ENCODE measurements at places on chromosomes 1 and 21.

DNA sequence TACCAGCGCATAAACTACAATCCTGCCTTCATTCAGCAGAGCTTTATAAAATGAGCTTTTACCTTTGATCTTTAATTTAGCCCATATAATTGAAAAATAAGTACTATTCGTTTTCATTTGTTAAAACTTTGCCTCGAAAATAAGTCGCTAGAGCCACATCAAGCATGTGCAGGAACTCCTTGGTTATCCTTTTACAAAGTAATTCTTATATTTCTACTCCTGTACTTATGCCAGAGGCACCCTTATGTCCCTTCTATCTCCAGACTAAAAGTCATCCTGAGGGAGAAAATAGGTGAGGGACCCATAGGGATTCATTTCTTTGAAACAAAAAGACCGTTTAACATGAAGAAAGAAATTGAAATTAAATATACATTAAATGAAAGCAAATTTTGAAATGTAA is 278.2 kb upstream of the C1orf105 start:
- no peak for DNase-seq

DNA sequence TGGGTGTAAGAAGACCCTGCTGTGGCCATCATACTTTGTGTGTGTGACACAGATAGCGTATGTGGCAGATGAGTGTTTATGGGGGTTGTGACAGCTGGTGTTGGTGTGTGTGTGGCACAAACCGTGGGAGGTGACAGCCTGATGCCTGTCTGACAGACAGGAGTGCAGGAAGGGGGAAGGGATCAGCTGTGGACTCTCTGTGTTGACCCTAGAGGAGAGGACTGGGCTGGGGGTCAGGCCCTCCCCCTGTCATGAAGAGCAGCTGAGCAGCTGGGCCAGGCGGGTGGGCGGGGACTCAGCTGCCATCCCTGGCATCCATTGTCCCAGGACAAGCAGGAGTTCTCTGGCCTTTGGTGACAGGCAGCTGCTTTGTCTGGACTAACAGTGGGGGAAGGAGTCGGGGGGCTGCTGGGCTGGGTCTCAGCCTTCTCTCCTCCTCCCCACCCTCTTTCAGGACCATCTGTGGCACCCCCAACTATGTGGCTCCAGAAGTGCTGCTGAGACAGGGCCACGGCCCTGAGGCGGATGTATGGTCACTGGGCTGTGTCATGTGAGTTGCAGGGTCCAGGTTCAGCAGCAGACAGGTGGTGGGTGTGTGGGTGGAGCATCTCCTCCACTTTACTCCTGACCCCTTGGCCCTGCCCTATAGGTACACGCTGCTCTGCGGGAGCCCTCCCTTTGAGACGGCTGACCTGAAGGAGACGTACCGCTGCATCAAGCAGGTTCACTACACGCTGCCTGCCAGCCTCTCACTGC is 2.3 kb downstream of the PLK3 start:
- no peak for DNase-seq

GRCh38 chr1:11531314-11531870 is 52.4 kb downstream of the DISP3 start:
- DNase-seq: no peak

- no peak for DNase-seq
Observed at GRCh38 chr21:26025536-26026512, 144.7 kb downstream of the APP start.

DNA sequence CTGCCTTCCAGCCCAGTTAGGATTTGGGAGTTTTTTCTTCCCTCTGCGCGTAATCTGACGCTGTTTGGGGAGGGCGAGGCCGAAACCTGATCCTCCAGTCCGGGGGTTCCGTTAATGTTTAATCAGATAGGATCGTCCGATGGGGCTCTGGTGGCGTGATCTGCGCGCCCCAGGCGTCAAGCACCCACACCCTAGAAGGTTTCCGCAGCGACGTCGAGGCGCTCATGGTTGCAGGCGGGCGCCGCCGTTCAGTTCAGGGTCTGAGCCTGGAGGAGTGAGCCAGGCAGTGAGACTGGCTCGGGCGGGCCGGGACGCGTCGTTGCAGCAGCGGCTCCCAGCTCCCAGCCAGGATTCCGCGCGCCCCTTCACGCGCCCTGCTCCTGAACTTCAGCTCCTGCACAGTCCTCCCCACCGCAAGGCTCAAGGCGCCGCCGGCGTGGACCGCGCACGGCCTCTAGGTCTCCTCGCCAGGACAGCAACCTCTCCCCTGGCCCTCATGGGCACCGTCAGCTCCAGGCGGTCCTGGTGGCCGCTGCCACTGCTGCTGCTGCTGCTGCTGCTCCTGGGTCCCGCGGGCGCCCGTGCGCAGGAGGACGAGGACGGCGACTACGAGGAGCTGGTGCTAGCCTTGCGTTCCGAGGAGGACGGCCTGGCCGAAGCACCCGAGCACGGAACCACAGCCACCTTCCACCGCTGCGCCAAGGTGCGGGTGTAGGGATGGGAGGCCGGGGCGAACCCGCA is at the start of gene PCSK9:
Gene PCSK9, plus strand, starts transcription at position 207 of the 741 bp plus-strand sequence. Its CDS starts 290 bp downstream, at position 497.
- DNase-seq: no peak
